ENCODE measurements at places on chromosomes 1 and 21. TPM values are rescaled to one million over a fixed set of nuclear protein-coding genes. Genes with fewer than 3 reads are reported as not detected.

Gene BCL2L15
- under 0.01 TPM for total RNA-seq

Gene OR2G6
- total RNA-seq, result not detected

Gene F11R
- 23.2 TPM for total RNA-seq

Gene KDM5B
- 109 TPM for total RNA-seq

Gene CD84
- not detected for total RNA-seq

Gene APOBEC4
- not detected for total RNA-seq

Gene AKIRIN1
- 56.4 TPM for total RNA-seq

Gene SUSD4
- total RNA-seq, result under 0.01 TPM

Gene GPR25
- total RNA-seq, result not detected

Measured in smooth muscle cell of the umbilical artery (primary cell).